Endodermal cell (in vitro differentiated cells): ENCODE measurements at places on chromosomes 2 and 18. TPM values are rescaled to one million over a fixed set of nuclear protein-coding genes. Genes with fewer than 3 reads are reported as not detected.

NFATC1 gene
- 26.3 and 32.5 TPM in 2 replicates for total RNA-seq

ACVR1 gene
- 18.4 to 33.6 TPM (median 21.1 TPM) in 3 replicates for total RNA-seq

IL1R1 gene
- total RNA-seq = 2.4 to 4.1 TPM (median 3.6 TPM) in 3 replicates

SCN3A gene
- 0.06 to 0.24 TPM in 2 of 3 replicates, not detected in the other for total RNA-seq

GNAL gene
- 49.9 and 58.2 TPM in 2 replicates for total RNA-seq

EXOC6B gene
- total RNA-seq = 35.9 to 56.2 TPM (median 51.3 TPM) in 3 replicates

GRCh38 chr2:129275706-129276105, 703.8 kb upstream of the RAB6C start:
- DNase-seq = no peak
- no peaks in the 10 kb centered on the region for H3K4me1 ChIP-seq
- no peaks in the 10 kb centered on the region for H3K27me3 ChIP-seq
- no peak overlapping the region for H3K4me3 ChIP-seq
- no peaks in the 10 kb centered on the region for H3K36me3 ChIP-seq

- H3K27me3 ChIP-seq = no peaks in the 10 kb centered on the region
- H3K36me3 ChIP-seq = no peaks in the 10 kb centered on the region
- H3K4me3 ChIP-seq = no peak overlapping the region
- peaks cover 9% of the 10 kb centered on the region for H3K4me1 ChIP-seq
- no peak overlapping the region for H3K27ac ChIP-seq
- peak; percentile 48 for DNase-seq
These were observed 284.4 kb downstream of the RBM43 start for GRCh38 chr2:150977296-150977695.

DNA sequence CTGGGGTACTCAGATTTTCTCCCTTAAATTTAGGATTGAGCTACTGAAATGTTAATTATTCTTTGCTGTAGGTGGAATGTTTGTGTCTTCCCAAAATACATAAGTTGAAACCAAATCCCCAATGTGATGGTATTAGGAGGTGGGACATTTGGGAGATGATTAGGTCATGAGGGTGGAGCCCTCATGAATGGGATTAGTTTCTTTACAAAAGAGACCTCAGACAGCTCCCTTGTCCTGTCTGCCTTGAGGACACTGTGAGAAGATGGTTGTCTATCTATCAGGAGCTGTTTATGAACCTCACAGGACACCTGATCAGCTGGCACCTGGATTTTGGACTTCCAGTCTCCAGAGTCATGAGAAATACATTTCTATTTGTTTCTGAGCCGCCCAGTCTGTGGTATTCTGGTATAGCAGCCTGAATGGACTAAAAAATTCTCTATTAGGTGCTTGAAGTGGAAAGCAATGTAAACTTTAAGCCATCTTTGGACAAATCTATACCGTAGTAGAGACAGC, 99.2 kb upstream of the UXS1 start:
- no peak overlapping the region for H3K27ac ChIP-seq
- DNase-seq = no peak
- no peaks in the 10 kb centered on the region for H3K27me3 ChIP-seq
- no peaks in the 10 kb centered on the region for H3K4me1 ChIP-seq

GRCh38 chr18:29157905-29158304, 981.0 kb upstream of the CDH2 start:
- H3K27me3 ChIP-seq = no peaks in the 10 kb centered on the region
- DNase-seq = no peak
- no peak overlapping the region for H3K4me3 ChIP-seq
- no peaks in the 10 kb centered on the region for H3K36me3 ChIP-seq
- H3K27ac ChIP-seq = no peak overlapping the region

DNA sequence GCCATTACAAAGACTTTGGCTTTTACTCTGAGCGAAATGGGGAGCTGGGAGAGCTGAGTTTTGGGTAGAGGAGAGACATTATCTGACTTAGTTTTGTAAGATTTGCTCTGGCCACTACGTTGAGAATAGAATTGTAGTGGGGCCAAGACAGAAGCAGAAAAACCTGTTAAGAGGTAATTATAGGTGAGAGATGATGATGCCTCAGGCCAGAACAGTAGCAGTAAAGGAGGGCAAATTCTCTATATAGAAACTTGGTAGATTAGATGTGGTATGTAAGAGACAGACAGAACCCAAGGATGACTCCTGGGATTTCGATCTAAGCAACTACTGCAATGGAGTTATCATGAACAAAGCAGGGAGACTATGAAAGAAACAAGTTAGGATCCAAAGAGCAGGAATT, 17.4 kb upstream of the CREB1 start:
- H3K27me3 ChIP-seq = no peaks in the 10 kb centered on the region
- DNase-seq = no peak

GRCh38 chr2:70089220-70089982, 2.1 kb downstream of the PCBP1 start:
- H3K36me3 ChIP-seq = peaks cover 16% of the 10 kb centered on the region
- peaks cover 13% of the 10 kb centered on the region for H3K4me1 ChIP-seq
- H3K27me3 ChIP-seq = no peaks in the 10 kb centered on the region
- peak; percentile 84 for DNase-seq
- peak overlapping the region; percentile 94 for H3K4me3 ChIP-seq

- H3K27me3 ChIP-seq = no peaks in the 10 kb centered on the region
- H3K36me3 ChIP-seq = no peaks in the 10 kb centered on the region
- H3K4me1 ChIP-seq = no peaks in the 10 kb centered on the region
- H3K4me3 ChIP-seq = no peak overlapping the region
- no peak overlapping the region for H3K27ac ChIP-seq
- peak; percentile 35 for DNase-seq
These were observed 36.2 kb upstream of the TAF1B start for GRCh38 chr2:9807056-9807455.

- no peak overlapping the region for H3K4me3 ChIP-seq
- H3K27ac ChIP-seq = peak overlapping the region; percentile 48
- H3K36me3 ChIP-seq = no peaks in the 10 kb centered on the region
These were observed 44.9 kb upstream of the YWHAQ start for GRCh38 chr2:9675415-9676351.

GRCh38 chr2:38267270-38267925, 109.7 kb downstream of the ATL2 start:
- H3K4me1 ChIP-seq = no peaks in the 10 kb centered on the region
- H3K4me3 ChIP-seq = no peak overlapping the region
- H3K27ac ChIP-seq = no peak overlapping the region
- no peaks in the 10 kb centered on the region for H3K36me3 ChIP-seq
- no peaks in the 10 kb centered on the region for H3K27me3 ChIP-seq

DNA sequence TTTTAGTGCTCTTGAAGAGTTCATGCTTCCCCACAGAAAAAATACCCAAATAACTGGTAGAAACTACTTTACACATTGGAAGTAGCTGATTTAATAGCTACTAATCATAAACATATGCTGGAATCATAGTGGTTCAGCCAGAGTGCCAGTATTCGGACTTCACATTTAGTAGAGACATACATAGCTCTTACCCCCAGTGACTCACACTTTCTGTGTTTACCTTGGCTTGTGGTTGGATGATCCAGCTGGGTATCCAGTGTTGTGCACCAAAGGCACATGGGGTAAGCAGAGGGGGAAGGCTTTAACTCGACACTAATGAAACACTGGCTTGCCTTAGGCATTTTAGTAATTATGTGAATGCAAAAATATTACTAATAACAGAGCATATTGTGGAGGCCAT, 18.1 kb downstream of the ARHGAP28 start:
- DNase-seq = no peak
- peaks cover 16% of the 10 kb centered on the region for H3K4me1 ChIP-seq
- no peak overlapping the region for H3K27ac ChIP-seq
- no peak overlapping the region for H3K4me3 ChIP-seq
- peaks cover 46% of the 10 kb centered on the region for H3K36me3 ChIP-seq

- H3K27me3 ChIP-seq = no peaks in the 10 kb centered on the region
- peaks cover 20% of the 10 kb centered on the region for H3K36me3 ChIP-seq
- H3K4me3 ChIP-seq = peak overlapping the region; percentile 55
- peak overlapping the region; percentile 82 for H3K27ac ChIP-seq
- no peak for DNase-seq
These were observed 4.0 kb upstream of the RAB17 start for GRCh38 chr2:237594514-237594871.

DNA sequence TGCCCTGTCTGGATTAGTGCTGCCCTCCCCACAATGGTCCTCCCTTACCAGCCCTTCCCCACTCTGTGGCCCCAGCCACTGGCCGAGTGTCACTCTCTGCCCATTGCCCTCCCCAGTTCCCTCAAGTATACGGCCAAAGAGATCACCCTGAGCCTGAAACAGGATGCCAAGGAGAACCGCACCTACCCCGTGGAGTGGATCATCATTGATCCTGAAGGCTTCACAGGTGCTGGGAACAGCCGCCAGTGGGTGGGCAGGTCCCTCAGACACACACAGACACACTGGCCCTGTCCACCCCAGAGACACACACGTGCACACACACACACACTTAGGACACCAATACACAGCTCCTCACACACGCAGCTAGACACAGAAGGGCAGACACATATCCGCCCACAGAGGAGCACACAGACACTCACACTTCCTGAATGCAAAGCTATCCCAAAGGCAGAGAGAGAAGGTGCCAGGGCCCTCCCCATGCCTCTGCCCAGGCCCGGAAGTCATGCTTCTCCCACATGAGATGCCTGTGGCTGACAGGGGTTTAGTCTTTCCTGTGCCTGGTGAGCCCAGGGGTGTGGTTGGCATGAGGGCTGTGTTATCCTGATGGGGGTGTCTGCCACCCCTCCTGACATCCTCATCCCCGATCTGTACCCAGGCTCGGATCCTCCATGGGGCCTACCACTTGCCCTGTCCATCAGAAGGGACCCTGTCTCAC, 2.9 kb downstream of the CHRND start:
- H3K27me3 ChIP-seq = peaks cover 16% of the 10 kb centered on the region
- H3K4me3 ChIP-seq = no peak overlapping the region
- no peak for DNase-seq
- H3K27ac ChIP-seq = no peak overlapping the region

- peaks cover 4% of the 10 kb centered on the region for H3K36me3 ChIP-seq
- H3K27ac ChIP-seq = no peak overlapping the region
- no peak overlapping the region for H3K4me3 ChIP-seq
These were observed 79.4 kb downstream of the EIPR1 start for GRCh38 chr2:3298191-3298590.

GRCh38 chr2:177273408-177273807, 8.9 kb upstream of the NFE2L2 start:
- peaks cover 4% of the 10 kb centered on the region for H3K4me1 ChIP-seq
- DNase-seq = no peak
- no peak overlapping the region for H3K27ac ChIP-seq
- no peaks in the 10 kb centered on the region for H3K27me3 ChIP-seq
- H3K36me3 ChIP-seq = no peaks in the 10 kb centered on the region

DNA sequence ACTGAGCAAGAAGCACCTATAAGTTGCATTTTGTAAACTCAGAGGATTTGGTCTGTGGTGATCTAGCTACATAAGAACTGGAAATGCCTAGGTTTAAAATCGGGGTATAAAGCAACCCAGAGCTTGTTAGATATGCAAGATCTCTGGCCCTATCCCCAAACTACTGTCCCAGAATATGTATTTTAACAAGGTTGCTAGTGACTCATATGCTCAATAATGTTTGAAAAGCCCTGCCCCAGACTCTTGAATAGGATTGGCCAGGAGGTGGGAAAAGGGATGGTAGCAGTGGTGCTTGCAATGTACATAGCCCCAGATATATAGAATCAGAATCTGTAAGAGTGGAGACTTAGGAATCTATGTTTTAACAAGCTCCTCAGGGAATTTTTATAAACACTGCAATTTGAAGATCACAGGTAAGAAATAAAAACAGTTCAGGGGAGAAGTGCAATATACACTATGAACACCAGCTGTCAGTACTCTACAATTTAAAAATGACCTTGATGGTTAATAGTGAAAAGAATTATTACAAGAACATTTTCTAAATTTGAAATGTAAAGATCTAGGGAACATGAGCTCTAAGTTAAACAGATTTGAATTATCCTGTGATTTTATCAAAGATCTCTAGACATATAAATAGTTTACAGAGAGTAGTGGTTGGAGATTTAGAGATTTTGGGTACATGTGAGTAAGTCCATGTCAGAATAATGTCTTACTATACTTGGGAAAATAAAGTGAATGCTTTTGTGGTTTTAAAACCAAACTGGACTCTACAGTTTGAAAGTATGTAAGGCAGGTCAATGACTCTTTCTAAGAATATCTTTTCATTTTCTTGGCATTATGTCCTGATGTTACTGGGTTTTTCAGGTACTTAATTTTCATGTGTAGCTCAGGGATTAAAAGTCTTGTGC, 7.7 kb upstream of the MMADHC start:
- no peaks in the 10 kb centered on the region for H3K27me3 ChIP-seq
- H3K27ac ChIP-seq = no peak overlapping the region
- no peaks in the 10 kb centered on the region for H3K36me3 ChIP-seq
- no peak for DNase-seq

- H3K27me3 ChIP-seq = no peaks in the 10 kb centered on the region
- DNase-seq = no peak
These were observed 39.8 kb upstream of the DDX18 start for GRCh38 chr2:117774716-117775115.

GRCh38 chr2:216554286-216554685, 55.6 kb downstream of the RPL37A start:
- no peaks in the 10 kb centered on the region for H3K27me3 ChIP-seq
- H3K4me1 ChIP-seq = peaks cover 6% of the 10 kb centered on the region
- H3K36me3 ChIP-seq = no peaks in the 10 kb centered on the region
- no peak overlapping the region for H3K4me3 ChIP-seq
- DNase-seq = no peak
- no peak overlapping the region for H3K27ac ChIP-seq

DNA sequence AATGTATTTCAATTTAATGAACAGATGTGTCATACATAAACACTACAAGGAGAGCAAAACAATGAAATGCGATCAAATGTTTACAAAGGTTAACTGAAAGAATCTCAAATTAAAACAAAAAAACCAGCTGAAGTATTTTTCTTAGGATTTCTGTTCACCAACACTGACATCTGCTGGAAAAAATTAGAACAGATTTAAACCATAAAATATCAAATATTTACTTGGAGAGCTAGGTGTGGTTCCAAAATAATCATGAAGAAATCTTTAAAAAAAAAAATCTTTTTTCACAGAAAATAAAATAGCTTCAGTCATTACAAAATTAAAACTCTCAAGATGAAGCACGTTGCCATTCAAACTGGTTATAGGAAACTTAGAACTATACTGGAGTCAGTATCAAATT, 13.8 kb downstream of the MMADHC start:
- H3K4me3 ChIP-seq = no peak overlapping the region
- H3K4me1 ChIP-seq = no peaks in the 10 kb centered on the region
- DNase-seq = no peak
- H3K27me3 ChIP-seq = no peaks in the 10 kb centered on the region
- H3K36me3 ChIP-seq = peaks cover 96% of the 10 kb centered on the region
- H3K27ac ChIP-seq = no peak overlapping the region

GRCh38 chr2:1848599-1848995, 104.3 kb upstream of the PXDN start:
- no peaks in the 10 kb centered on the region for H3K36me3 ChIP-seq
- no peak overlapping the region for H3K4me3 ChIP-seq
- peaks cover 10% of the 10 kb centered on the region for H3K27me3 ChIP-seq
- DNase-seq = no peak

- no peak for DNase-seq
- H3K27me3 ChIP-seq = no peaks in the 10 kb centered on the region
These were observed 154.1 kb downstream of the SH3BP4 start for GRCh38 chr2:235105821-235106359.

- no peak overlapping the region for H3K4me3 ChIP-seq
- no peak overlapping the region for H3K27ac ChIP-seq
- no peaks in the 10 kb centered on the region for H3K4me1 ChIP-seq
- H3K27me3 ChIP-seq = no peaks in the 10 kb centered on the region
These were observed 319.5 kb upstream of the HNMT start for GRCh38 chr2:137644731-137645130.
